ENCODE measurements at places on chromosomes 7 and 10.

GRCh38 chr7:122136639-122137245 is 7.3 kb downstream of the AASS start:
- DNase-seq: no peak

DNA sequence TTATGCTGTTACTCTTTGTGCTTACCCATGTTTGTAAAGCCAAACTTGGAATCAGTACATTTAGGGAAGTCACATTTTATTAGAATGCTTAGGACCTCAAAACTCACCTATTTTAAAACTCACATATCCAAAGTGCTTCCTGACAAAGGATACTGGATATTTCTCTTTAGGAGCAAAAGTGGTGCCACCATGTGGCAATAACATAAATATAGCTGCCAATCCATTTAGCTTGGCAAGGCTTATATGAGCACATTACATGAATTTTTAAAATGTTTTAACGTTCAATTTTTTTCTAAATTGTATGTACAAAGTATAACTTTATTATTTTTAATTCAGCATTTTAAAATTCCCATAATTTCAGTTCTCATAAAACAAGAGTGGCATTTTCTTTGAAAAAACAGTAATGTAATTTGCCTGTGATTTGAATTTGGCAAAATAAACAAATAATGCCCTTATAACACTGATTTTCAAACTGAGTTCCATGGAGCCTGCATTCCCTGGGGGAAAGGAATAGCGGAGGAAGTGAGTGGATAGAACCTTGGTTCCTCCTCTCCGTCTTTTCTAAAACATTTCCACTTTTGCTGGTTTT is 75.4 kb downstream of the HDAC9 start:
- DNase-seq: no peak

DNA sequence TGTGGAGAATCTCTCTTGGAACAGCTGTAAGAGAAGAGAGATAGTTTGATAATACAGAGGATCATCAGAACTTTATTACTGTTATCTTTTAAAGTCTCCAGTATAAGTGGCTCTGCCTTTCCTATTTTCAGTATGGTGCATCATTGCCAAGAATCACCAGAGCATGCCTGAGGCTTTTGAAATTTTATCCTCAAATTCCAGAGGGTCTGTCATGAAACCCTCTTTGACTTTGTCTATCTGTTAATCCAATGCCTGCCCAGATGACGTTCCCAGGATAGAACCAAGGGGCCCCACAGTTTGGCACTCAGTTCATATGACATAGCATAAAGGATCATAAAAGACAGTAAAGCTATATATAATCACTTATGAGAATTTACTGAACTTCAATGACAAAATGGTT is 35.3 kb upstream of the SEMA3C start:
- DNase-seq: no peak

GRCh38 chr10:109934958-109935793 is 11.9 kb upstream of the XPNPEP1 start:
- DNase-seq: no peak

DNA sequence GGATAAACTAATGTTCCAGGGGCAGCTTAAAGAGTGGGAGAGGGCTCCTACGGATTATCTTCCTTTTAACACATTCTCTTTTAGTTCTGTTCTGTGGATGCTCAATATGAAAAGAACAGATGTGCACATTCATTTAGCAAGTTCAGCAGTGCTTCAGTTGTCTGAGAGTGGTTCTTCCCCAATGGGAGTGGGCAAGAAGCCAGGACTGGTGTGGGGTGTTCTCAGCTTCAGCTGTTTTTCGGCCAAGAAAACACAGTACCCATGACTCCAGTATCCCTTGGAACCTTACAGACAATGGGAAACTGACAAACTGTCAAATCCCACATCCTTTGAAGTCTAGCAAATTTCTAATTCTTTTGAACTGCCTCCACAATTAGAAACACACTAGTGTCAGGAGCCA is 71.5 kb upstream of the LRRC17 start:
- DNase-seq: no peak

DNA sequence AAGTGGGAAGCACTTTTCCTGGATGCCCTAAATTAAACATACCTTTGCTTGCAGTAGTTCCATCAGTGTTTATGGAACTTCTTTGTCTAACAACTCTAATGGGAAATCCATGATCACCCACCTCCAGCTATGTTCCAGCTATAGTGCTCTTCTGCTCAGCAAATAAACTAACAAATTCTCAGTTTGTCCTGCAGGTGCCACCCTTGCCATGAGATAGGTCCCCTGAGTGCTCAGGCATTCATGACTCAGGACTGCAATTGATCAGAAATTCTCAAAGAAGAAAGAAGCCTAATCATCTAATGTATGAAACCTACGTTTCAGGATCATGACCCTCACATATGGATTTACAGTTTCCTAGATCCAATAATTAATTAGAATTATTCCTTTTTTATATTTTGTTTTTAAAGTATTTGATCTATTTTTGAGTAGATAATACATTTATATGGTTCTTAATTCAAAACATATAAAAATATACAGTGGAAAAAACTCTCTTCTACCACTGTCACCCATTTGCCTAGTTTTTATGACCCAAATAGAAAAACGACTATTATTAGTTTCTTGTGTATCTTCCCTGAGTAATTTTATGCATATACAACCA is 48.7 kb upstream of the DYNC1I1 start:
- no peak for DNase-seq

- DNase-seq: no peak
These were observed 277.8 kb upstream of the NEBL start for GRCh38 chr10:21174715-21175495.

- DNase-seq: no peak
These were observed 672 bp downstream of the GTPBP4 start for GRCh38 chr10:988667-989545.

DNA sequence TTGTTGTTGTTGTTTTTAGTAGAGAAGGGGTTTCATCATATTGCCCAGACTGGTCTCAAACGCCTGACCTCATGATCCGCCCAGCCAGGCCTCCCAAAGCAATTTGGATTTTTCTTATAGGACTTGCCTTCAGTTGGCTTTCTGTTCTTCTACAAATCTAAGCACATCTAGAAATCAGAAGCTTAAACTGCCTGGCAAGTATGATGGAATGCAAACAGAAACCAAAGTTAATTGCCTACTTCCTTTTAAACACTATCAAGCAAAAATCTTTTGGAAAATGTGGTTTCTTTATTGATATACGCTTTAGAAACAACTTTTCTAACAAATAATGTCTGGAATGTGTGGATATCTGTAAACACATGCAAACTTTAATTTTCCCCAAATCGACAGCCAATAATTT is 64.9 kb downstream of the USP6NL start:
- DNase-seq: no peak

DNA sequence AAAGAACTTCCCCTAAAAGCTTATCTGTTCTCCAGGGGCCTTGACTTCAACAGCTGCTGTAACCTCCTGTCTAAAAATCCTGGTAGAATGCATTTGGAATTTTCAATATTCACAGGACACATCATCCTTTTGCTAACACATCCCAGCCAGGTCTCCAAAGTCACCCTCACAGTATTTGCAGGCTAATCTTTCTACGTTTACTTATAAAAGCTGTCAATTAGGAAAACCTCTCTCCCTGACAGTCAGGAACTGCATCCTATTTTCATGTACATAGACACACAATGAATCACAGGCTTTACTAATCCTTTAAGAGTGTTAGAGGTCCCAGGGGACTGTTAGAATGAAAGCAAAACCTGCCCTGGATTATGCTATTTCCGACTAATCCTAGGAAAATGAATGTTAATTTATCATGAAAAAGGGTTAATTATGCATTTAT is 102.2 kb downstream of the GFRA1 start:
- DNase-seq: no peak

DNA sequence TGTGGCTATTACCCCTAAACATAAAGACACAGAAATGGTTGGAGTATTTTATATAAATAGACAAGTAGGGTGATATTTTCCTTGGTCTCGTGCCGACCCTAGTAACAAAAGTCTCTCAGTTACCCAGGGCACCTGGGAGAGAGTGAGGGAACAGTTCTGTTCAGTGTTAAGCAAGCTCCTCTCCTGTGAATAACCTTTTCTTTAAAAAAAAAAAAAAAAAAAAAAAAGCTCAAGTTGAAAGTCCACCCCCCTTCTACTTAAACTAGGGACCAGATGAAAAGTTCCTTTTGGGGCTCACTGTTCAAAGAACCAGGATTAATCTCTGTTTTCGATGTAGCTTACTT is 636.9 kb upstream of the GALNT17 start:
- no peak for DNase-seq

- DNase-seq: no peak
These were observed 27.3 kb upstream of the KMT2C start for GRCh38 chr7:152462995-152463708.

DNA sequence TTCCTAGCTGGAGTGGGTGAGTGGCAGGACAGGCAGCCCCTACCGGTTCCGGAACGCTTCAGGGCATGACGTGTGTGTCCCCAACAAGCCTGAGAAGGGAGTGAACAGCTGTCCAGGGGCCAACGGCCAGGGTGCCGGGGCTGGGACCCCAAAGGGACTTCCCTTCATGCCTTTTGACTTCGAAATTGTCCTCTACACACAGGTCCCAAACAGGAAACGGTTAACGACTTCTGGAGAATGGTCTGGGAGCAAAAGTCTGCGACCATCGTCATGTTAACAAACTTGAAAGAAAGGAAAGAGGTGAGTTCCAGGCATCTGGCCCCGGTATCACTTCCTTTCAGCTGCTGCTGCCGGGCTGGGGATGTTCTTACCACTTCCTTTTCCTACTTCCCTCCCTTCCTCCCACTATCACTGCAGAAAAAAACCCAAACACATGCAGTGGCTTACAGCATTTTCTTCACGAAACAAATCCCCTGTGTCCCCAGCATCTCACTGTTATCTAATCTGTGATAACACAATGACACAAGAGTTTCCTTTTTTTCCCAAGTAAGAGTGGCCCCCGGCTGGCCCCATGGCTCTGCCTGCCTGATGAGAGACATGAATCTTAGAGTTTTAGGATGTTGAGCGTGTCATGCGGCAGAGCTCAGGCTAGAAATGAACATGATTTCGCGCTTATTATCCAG is 63.2 kb downstream of the MKI67 start:
- no peak for DNase-seq

GRCh38 chr7:55314967-55315366 is 50.2 kb upstream of the LANCL2 start:
- DNase-seq: no peak

DNA sequence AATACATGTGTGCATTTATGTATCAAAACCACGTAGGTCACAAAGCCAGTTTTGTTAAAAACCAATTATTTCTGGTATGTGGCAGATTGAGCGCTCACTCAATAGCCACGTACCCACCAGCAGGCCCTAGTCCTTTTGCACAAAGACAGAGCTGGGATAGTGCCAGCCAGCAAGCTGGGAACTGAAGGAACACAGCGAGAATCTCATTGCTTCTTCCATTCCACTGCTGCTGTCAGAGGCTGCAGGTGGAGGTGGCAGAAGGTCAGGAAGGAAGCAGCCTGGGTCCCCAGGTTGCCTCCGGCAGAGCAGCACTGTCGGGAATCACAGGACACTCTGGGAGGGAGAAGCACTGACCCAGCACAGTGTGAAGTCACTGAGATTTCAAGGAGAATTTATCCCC is 385.5 kb upstream of the PFKP start:
- DNase-seq: no peak

GRCh38 chr7:83655951-83656556 is 7.1 kb upstream of the SEMA3E start:
- no peak for DNase-seq

GRCh38 chr10:11530806-11531205 is 80.6 kb downstream of the USP6NL start:
- no peak for DNase-seq

DNA sequence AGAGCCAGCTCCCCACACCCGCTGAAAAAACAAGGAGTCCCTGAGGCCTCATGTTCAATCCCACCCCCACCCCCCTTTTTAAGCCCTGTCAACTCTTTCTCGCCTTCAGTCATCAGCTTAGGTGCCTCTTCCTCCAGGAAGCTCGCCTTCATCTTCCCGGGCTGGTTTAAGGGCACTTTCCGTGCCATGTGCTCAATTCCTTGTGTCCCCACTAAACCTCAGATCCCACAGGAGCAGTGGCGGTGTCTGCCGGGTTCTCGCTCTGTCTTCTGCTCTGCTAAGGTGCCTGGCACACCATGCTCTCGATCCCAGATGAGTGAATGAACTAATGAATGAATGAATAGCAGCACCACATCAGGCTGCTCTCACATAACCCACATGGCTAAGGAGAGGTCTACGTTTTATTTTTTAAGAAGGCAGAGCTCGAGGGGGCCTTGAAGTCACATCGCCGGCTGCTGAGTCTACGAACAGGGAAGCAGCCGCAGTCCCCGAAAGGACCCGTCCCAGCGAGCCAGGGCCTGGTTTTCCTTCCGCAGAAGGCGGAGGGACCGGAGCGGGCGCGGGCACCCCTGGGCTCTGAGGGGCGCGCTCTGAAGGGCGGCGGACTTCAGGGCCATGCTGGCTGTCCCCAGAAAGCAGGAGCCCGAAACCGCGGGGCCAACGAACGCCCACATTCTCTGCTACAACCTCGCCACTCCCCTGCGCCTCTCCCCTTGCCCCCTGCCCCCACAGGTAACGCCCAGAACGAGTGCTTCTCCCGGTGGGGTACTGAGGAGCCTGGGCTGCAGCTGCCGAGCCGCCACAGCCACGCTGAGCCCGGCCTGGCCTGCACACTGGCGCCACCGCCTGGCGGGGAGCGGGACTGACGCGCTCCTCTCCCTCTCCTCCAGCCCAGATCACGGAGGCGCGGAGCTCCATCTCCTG is 73.4 kb upstream of the KCNMA1 start:
- peak; percentile 56 for DNase-seq

DNA sequence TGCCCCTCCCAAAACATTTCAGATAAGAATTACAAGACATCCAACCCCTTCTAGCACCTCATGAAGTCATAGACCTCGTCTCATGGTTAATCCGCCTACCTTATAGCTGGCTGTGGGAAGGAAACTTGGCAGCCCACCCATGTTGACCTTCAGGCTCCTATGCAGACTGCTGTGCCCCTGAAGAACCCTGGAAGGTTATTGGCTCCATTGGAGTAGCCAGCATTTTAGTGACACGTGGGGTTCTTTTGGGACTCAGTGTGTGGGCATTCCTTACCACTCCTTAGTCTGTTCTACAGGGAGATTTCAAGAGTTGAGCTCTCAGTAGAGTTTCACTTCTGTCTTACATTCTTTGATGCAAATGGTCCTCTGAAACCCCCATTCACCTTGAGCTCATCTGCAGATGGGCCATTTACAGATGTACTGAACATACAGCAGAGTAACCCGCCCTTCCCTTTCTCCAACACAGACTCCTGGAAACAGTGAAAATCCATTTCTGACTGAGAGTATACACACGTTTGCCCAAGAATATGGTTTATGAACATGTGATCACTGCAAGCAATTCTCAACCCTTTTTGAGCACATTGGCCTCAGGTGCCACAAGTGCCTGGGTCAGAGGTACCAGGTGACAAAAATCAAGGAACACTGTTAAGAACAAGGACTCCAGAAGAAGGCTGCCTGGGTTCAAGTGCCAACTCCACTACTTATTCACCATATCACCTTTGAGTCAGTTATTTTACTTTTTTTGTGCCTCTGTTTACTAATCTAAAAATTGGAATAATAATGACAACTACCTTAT is 54.0 kb upstream of the HECW1 start:
- DNase-seq: no peak
